Thoracic aorta (tissue), 2 donors: ENCODE measurements at places on chromosomes 2 and 18.

- H3K4me1 ChIP-seq: no peaks in the 10 kb centered on the region
- no peaks in the 10 kb centered on the region for H3K27me3 ChIP-seq
- no peaks in the 10 kb centered on the region for H3K36me3 ChIP-seq
- H3K27ac ChIP-seq: no peak overlapping the region
These were observed 635.1 kb upstream of the SLC39A10 start for GRCh38 chr2:195021711-195022507.

DNA sequence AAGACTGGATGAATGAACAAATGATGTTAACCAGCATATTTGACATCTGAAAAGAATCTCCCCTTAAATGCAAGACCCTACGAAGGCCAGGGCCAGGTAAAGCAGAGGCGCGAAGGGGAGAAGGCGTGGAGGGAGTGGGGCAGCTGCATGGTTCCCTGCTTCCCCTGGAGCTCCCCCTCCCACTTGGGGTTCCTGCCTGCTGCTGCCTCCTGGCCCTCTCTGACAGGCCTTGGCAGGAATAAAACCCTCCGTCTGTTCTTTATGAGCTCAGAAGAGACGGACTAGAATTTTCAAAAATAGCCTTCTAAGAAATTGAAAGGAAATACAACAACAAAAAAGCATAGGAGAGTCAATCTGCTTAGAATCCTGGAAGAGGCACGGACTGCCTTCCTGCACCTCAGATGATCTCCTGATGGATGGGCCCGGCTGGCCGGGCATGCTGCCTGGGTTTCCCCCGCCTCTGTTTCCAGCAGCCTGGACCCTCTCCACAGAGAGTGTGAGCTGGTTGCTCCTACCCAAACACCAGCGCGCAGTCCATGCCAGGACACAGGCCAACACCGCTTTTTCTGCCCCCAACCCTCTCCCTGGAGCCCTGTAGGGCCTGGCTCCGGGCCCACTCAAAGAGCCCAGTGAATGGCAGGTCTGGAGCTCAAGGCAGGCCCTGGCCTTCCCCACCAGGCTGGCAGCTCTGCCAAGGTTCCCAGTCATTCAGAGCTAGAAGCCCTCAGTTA lies 23.9 kb downstream of the CFAP65 start:
- H3K36me3 ChIP-seq: no peaks in the 10 kb centered on the region
- peak overlapping the region; percentile 40 for H3K27ac ChIP-seq
- H3K4me3 ChIP-seq: peak overlapping the region; percentile 43
- H3K27me3 ChIP-seq: no peaks in the 10 kb centered on the region
- no peak for DNase-seq
- peaks cover 9% of the 10 kb centered on the region for H3K4me1 ChIP-seq

- H3K4me1 ChIP-seq: no peaks in the 10 kb centered on the region
- H3K27ac ChIP-seq: no peak overlapping the region
- no peaks in the 10 kb centered on the region for H3K27me3 ChIP-seq
- no peak for DNase-seq
These were observed 52.6 kb downstream of the SMAD2 start for GRCh38 chr18:47877892-47878291.

DNA sequence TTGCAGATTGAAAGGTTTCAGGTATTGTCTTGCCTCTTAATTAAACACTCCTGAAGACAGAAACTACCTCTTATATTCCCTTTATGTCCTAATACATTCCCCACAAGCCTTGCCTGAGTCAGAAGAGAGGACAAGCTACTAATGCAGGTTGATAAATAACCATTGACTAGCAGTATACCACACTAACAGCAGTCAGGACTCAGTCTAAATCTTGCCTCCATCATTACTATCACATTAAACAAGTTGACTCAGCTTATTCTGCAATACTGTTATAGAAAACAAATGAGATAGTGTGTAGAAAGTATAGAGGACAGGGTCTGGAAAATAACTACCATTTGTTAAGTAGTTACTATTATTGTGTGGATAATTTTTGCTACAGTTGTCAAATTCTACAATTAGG lies 63.8 kb downstream of the TTC21B start:
- no peak overlapping the region for H3K27ac ChIP-seq
- no peak for DNase-seq
- H3K4me3 ChIP-seq: no peak overlapping the region

GRCh38 chr18:42067518-42067917 lies 112.5 kb downstream of the PIK3C3 start:
- H3K4me1 ChIP-seq: no peaks in the 10 kb centered on the region
- H3K4me3 ChIP-seq: no peak overlapping the region
- DNase-seq: no peak
- no peaks in the 10 kb centered on the region for H3K27me3 ChIP-seq
- no peak overlapping the region for H3K27ac ChIP-seq
- peaks cover 31% of the 10 kb centered on the region for H3K36me3 ChIP-seq
